ENCODE measurements at places on chromosomes 1 and 21.

- no peak for DNase-seq
These were observed 633 bp upstream of the RFX5 start for GRCh38 chr1:151347523-151348246.

GRCh38 chr1:179298952-179299351 lies 5.4 kb downstream of the SOAT1 start:
- DNase-seq: peak; percentile 64

GRCh38 chr1:202624781-202625108 lies 85.5 kb downstream of the SYT2 start:
- no peak for DNase-seq

DNA sequence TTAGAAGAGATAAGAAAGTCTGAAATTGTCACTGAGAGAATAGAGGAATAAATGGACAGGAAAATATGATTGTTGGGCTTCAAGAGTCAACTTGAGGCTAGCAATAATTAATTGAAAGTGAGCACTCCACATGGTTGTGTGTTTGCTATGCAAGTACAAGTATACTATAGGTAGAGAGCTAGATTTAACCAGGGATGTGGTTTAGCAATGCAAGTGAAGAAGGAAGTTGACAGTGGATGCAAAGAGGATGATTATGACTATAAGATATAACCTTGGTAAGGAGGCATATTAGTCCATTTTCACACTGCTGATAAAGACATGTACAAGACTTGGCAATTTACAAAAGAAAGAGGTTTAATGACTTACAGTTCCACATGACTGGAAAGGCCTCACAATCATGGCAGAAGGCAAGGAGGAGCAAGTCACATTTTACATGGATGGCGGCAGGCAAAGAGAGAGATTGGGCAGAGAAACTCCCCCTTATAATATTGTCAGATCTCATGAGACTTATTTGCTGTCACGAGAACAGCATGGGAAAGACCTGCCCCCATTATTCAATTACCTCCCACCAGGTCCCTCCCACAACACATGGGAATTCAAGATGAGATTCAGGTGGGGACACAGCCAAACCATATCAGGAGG lies 47.3 kb downstream of the DTL start:
- DNase-seq: no peak

DNA sequence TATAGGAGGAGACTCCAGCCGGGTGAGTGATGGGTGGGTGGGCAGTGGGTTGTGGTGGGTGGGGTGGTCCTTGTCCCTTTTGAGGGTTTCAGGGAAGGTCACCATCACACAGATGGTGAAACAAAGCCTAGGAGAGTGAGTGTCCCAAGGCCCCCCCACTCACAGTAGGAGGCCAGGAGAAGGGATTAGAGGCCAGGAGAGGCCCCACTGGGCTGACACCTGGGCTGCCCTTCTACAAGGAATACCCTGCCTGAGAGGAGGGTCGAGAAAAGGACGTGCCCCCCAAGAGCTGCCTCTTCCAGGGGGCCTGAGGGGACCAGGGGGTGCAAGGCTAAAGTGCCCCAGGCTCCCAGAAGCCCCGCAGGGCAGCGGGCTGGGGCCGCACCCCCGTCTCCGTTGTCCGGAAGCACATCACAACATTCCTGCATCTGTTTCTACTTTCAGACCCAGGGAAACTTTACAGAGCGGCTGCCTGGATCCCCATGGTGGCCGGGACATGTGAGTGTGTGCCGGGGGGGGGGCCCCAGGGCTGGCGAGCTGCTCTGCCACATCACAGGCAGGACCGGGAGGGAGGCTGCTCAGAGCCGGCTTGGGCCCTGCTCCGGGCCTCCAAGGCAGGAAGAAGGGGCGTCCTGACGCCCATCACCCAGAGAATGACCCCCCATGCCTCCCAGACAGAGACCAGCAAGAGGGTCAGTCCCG lies 68.2 kb downstream of the ARHGEF16 start:
- DNase-seq: no peak

DNA sequence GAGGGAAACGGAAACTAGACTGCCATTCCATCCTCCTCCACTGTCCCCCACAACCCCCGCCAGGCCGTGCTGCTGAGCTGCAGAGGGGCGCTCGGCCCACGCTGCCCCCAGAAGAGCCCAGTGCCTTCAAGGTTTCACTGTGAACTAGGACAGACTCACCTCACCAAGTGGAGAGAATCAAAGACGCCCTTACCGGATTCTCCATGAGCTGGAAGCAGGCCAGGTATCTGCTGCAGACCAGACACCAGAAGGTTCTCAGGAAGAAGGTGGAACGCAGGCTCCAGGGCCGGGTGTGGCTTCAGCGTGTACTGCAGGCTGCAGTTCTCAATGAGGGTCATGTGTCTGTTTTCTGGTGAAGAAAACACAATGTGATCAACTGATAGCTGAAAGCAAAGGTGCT lies 30.6 kb downstream of the NPHP4 start:
- no peak for DNase-seq

GRCh38 chr1:234498448-234499118 lies 19.6 kb upstream of the TARBP1 start:
- DNase-seq: no peak

DNA sequence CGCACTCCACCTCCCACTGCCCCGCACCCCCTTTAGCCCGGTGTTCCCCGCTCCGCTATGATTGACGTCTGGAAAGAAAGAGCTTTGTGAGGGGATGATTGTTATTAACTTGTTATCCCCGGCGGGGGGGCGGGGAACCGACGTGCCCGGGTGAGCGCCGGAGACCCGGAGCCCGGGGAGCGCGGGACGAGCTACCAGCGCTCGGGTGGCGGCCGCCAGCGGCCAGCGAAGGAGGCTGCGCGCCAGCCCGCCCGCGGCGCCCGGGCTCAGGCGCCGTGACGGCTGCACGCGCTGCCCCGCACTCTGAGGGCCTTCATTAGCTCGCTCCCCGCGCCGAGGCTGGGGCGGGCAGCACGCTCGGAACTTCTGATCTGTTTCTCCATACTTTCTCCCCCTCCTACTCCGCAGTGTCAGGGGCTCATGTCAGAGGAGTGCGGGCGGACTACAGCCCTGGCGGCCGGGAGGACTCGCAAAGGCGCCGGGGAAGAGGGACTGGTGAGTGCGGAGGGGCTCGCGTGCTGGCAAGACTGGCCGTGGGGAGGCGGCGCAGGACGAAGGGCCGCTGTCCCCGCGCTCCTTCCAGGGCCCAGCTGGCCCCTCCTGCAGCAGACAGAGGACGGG lies 2.1 kb downstream of the LHX8 start:
- no peak for DNase-seq

GRCh38 chr1:206702803-206703202 lies 18.1 kb downstream of the MAPKAPK2 start:
- no peak for DNase-seq

GRCh38 chr1:107874221-107874620 lies 90.8 kb downstream of the VAV3 start:
- DNase-seq: no peak

DNA sequence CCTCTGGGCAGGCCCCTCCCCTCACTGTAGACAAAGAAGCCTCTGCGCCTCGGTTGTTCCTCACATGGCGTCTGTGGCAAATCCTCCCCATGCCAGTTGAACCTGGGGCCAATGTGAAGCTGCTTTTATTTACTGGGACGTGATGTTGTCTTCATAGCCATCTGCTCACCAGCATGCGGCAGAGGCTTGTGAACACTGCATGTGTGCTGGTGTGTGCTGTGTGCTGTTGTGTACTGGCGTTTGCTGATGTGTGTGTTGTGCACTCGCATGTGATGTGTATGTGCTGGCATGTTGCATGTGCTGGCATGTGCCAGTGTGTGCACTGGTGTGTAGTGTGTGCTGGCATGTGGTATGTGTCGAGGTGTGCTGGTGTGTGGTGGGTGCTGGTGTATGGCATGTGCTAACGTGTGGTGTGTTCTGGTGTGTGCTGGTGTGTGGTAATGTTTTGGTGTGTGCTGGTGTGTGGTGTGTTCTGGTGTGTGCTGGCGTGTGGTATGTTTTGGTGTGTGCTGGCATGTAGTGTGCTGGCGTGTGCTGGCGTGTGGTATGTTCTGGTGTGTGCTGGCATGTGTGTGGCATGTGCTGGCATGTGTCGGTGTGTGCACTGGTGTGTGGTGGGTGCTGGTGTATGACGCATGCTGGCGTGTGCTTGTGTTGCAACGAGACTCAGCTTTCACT lies 37.2 kb upstream of the TRAPPC10 start:
- no peak for DNase-seq

DNA sequence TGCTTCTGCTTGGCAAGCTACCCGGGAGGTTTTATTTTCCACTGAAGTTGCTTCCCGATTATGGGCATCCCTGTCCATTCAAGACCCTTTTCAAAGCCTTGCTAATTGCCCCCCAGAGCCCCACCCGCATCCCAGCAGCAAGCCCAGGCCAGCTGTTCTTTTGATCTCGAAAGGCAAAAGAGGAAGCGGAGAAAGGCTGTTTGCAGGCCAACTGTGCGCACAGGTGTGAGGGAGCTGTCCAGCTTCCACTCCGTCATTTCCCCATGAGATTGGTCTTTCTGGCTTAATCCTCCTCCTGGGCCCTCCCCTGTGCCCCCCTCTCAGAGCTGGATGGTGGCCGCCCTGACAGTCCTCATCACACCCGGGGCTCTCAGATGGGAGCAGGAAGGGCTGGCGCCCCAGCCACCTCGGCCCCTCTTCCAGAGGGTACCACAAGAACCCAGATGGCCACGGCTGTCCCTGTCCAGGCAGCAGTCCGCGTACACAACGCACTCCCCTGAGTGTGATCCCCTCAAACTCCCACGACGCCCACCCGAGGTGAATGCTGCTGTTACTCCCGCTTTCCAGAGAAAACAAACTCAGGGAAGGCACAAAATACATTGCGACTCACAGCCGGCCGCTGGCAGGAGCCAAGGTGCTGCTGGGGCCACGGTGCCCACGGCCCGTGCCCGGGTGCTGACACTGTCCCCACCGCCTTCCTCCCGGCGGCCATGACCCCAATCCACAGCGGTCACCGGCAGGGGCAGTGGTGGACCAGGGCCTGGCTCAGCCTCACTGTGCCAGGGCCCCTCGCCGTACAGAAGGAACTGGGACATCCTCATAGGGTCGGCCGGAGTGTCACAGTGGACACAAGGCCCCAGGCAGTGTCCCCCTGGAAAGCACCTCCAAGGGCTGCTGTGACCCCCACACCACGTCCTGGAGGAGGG lies 121.9 kb downstream of the CRYAA start:
- DNase-seq: no peak

- DNase-seq: no peak
These were observed 34.7 kb downstream of the VPS26C start for GRCh38 chr21:37232274-37233018.

GRCh38 chr1:4408380-4408779 lies 246.0 kb upstream of the AJAP1 start:
- DNase-seq: no peak

DNA sequence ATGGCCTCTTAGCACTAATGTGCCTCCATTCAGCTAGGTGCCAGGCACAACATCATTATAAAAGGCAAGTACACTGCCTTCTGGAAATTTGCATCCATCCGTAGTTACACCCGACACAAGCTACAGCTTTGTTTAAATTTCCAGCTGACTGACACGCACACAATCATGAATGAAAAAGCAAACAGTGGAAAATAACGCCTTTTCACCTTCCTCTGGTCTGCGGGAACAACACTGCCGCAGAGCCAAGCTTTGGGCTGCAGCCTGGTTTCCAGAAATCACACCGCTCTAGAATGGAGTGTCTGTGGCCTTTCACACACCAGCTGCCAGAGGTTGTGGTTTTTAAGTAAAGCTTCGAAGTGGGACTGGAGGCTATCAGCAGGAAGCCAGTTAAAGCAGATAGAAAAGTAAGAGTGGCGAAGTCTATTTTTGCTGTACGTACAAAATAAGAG lies 142.8 kb upstream of the COA6 start:
- no peak for DNase-seq

- no peak for DNase-seq
These were observed 71.4 kb upstream of the LPGAT1 start for GRCh38 chr1:211901945-211902344.

DNA sequence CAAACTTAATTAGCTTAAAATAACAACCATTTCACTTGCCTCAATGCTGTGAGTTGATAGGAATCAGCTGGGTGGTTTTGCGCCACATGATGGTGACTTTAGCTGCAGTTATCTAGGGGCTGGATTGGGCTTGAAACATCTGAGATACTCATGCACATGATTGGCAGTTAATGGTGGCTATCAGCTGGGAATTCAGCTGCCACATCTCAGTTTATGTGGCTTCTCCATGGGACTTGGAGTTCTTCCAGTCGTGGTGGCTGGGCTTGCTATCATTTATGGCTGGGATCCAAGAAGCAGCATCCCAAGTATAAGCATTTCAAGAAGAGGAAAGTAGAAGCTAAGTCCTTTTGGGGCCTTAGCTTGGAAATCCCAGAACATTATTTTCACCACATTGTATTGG lies 36.4 kb downstream of the PDC start:
- DNase-seq: no peak

GRCh38 chr1:56526571-56527174 lies 52.7 kb downstream of the PLPP3 start:
- DNase-seq: no peak

- no peak for DNase-seq
These were observed 12.5 kb downstream of the PM20D1 start for GRCh38 chr1:205837382-205837970.

DNA sequence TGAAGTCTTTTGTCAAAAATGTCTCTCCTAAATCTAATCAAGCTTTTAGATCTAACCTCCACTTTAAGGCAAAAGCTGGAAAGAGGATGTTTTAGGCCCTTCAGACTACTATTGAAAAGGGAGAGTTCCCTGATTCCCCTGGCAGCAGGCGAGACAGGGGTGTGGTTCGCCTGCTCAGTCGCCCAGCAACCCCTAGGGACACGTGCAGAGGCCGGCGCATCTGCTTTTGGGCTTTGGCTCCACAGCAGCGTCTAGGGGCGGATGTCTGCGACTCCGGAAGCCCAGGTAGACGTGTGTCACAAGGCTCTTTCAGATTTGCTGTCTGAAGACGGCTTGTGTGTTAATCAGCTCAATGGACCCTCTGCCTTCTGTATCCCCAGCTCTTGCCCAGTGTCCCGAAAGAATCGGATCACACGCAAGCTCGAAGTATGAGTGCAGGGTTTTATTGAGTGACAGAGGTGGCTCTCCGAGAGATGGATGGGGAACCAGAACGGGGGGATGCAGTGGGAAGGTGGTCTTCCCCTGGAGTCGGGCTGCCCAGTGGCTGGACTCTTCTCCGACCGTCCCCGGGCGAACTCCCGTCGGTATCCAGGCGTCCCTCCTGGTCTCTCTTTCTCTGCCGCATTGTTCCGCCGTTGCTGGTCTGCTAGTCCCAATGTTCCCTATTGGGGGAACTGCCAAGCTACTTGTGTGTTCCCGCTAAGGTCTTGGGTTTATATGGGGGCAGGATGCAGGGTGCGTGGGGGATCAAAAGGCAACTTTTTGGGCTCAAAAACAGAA lies 45.5 kb downstream of the OLFML2B start:
- DNase-seq: no peak

GRCh38 chr21:15749861-15750159 lies 20.0 kb downstream of the USP25 start:
- DNase-seq: no peak

- no peak for DNase-seq
These were observed 43.2 kb upstream of the SERTAD4 start for GRCh38 chr1:210189426-210189825.

- no peak for DNase-seq
These were observed 21.4 kb upstream of the LRRC38 start for GRCh38 chr1:13535227-13535626.

- DNase-seq: no peak
These were observed 172.4 kb downstream of the PSMG1 start for GRCh38 chr21:39010629-39011404.

- DNase-seq: no peak
These were observed 231.5 kb upstream of the SNX7 start for GRCh38 chr1:98429965-98430443.

- no peak for DNase-seq
These were observed at the start of gene HSD11B1 for GRCh38 chr1:209704584-209704983. Gene HSD11B1, plus strand, starts transcription at chr1:209704846. Its CDS starts 97 bp downstream, at chr1:209704943.

All from CD4-positive, alpha-beta T cell treated with Interleukin-10 for 1 hour (primary cell).